ENCODE measurements at places on chromosomes 4 and X.

DNA sequence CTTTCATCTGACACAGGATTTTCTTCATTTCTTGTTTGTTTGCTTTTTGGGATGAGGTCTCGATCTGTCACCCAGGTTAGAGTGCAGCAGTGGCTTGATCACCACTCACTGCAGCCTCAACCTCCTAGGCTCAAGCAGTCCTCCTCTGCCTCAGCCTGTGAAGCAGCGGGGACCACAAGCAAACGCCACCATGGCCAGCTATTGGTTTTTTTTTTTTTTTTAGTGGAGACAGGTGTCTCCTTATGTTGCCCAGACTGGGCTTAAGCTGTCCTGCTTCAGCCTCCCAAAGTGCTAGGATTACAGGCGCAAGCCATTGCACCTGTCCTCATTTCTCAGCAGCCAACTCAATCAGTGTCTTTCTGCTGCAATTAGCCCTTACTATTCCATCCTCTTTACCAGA is 10.3 kb downstream of the SPRY1 start:
- DNase-seq = no peak

DNA sequence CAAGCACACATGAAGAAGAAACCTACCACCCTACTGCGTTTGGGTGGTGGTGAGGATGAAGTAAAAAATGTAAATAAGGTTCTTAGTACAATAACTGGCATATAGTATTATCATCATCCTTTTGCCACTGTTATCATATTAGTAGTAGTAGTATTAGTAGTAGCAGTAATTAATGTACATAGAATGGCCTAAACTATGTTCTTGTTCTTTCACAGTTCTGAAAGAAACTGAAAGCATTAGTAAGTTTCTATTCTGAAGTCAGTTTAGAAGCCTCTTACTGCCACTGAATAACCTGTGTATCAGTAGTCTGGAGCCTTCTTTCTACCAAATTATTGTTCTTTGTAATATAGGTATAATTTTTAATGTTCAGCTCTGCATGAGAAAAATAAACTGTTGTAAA is 21.0 kb downstream of the COL4A6 start:
- DNase-seq = no peak

DNA sequence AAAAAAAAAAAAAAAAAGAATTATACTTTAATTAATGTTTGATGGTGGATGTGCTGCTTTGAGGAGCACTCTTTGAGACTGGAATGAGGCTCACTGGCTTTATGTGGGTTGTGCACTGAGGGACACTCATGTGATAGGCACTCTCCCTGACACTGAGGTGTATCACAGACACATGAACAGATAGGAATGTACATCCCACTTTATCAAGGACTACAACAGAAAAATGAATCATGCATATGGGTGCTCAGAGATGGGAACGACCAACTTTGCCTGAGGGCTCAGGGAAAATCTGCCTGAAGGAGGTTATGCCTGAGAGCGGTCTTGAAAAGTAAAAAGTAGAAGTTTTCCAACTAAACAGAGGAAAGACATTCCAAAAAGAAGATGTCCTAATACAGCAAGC is 97.7 kb upstream of the RBPJ start:
- DNase-seq = no peak

GRCh38 chr4:7195546-7196287 is 3.4 kb downstream of the SORCS2 start:
- DNase-seq = no peak

Data from activated naive CD8-positive, alpha-beta T cell treated with anti-CD3 and anti-CD28 coated beads, Interleukin-2, amount 50 U/mL, for 16 hours (primary cell).